ENCODE measurements at places on chromosomes 13 and 19.

DNA sequence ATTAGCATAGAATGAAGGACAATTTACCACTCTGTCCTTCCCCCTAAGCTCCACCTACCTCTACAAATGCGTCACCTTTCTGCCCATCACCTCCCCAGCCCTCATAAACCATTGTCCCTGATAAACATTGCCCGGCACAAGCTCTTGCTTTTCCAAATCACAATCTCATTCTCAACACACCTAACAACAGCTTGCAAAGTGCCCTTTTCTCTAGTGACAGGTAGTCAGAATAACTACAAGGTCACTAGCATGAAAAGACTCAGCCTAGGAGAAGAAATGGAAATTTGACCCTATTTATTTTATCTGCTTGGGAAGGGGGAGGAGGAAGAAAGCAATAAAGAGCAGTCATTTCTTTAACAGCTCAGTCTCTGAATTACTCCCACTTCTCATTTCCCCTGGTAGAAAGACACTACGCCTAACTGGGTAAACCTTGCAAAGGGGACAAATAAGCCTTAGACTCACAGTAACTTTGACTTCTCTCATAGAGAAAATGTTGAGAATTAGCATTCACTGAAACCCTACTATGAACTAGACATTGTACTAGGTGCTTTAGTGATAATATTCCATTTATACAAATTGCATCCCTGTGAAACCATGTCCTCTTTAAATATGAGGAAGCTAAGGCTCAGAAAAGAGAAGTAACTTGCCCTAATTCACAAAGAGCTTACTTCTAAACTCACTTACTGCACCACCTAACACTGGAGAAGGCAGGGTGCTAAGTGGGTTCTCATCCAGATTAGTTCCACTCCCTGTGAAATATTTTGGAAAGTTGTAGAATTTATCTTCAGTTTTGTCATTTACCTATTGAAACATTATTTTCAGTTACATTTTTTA lies 116.2 kb upstream of the FNDC3A start:
- DNase-seq: no peak

GRCh38 chr13:43363156-43363953 lies 340.0 kb downstream of the DNAJC15 start:
- no peak for DNase-seq

- DNase-seq: no peak
These were observed 442.8 kb downstream of the FGF14 start for GRCh38 chr13:101959016-101959415.

DNA sequence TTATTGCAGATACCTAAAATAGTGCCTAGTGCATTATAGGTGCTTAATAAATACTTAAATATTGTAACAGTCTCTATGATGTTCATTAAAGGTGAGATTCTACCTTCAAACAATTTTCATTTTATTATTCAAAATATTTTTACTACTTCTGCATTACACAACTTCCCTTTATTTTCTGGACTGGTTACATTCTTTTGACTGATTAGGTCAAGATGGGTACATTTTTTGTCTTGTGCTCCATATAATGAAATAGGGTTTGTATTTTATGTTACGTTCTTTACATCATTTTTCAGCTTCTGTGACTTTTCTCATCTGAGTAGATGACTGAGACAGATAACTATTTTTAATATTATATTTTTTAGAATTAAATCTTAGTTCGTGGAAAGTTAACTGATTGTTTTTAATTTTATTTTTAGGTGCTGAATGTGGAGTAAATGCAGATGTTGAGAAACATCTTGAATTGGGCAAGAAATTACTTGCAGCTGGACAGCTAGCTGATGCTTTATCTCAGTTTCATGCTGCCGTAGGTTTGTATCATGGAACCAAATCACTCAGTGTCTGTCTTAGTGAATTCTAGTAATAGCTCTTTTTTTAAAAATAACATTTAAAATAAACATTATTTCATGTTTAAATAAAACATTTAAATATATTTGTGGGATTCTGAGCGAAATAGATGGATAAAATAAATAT lies 32.0 kb downstream of the DNAJC3 start:
- no peak for DNase-seq

GRCh38 chr13:112376050-112376681 lies at the start of gene SPACA7:
TSS of gene SPACA7 (plus strand) at chr13:112376355. CDS start at chr13:112376386, 31 bp downstream.
- no peak for DNase-seq

GRCh38 chr19:28847468-28847867 lies 365.5 kb downstream of the UQCRFS1 start:
- DNase-seq: no peak

GRCh38 chr19:19538785-19539166 lies 711 bp downstream of the CILP2 start:
- DNase-seq: peak; percentile 43

DNA sequence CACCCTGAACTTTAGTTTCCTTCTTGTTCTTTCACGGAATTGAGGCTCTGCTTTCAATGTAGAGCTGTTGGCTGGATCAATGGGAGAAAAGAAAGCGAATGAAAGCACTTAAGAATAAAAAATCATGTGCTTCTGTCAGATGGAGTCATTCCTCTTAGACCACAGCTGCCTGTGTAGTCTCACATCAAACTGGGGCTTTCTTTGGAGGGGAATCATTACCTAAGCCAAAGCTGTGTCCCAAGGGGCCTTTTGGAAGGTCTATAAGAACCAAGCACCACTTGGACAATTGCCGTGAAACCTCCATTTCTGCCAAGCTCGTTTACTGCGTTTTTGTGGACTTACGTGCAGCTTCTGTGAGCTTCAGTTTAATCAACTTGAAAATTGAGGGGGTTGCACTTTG lies 44.2 kb upstream of the RNF113B start:
- no peak for DNase-seq

GRCh38 chr13:48500652-48501197 lies 32.2 kb downstream of the RCBTB2 start:
- peak; percentile 4 for DNase-seq

- peak; percentile 14 for DNase-seq
These were observed 6.7 kb downstream of the PAN3 start for GRCh38 chr13:28145049-28145448.

GRCh38 chr13:58843567-58843966 lies 1212.0 kb downstream of the PCDH17 start:
- DNase-seq: no peak

- no peak for DNase-seq
These were observed 160.1 kb upstream of the SOX1 start for GRCh38 chr13:111906816-111907215.

DNA sequence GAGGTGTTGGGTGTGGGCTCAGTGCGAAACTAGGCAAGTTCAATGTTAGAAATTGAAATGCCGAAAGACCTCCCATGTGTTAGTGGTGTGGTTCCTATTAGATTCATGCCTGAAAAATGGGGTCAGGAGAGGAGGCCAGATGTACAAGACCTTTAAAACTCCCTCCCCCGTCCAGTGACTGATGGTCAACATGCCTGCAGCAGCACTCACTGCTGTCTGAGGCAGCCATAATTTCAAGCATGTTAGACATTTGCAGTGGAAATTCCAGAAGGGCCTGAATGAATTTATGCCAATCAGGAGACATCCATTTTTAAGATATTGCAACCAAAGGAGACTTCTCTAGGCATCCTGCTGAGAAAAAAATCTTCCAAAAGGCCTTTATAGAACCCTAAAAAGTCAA lies 426.9 kb upstream of the NBEA start:
- no peak for DNase-seq

GRCh38 chr19:47741544-47742140 lies 3.7 kb upstream of the NOP53 start:
- DNase-seq: no peak

DNA sequence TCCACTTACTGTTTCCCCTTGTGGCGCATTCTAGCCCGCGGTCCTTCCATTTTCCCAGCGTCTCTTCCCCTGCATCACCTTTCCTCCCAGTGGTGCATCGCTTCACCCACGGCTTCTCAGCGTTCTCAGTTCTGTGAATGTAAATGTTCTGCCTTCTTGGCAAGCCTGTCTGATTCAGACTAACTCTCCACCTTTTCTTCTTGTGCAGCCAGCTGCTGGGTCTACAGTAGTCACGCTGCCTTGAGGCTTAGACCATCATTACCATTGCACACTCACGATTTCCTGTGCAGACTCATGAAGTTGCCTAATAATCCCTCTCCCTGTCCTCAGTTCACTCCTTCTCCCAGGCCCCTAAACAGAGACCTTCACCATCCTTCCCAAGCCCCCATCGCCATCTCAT lies 75.0 kb downstream of the DHRS12 start:
- DNase-seq: no peak

GRCh38 chr19:32355309-32355708 lies 9.9 kb downstream of the ZNF507 start:
- DNase-seq: no peak

- DNase-seq: no peak
These were observed 18.2 kb upstream of the COMP start for GRCh38 chr19:18809149-18809868.

DNA sequence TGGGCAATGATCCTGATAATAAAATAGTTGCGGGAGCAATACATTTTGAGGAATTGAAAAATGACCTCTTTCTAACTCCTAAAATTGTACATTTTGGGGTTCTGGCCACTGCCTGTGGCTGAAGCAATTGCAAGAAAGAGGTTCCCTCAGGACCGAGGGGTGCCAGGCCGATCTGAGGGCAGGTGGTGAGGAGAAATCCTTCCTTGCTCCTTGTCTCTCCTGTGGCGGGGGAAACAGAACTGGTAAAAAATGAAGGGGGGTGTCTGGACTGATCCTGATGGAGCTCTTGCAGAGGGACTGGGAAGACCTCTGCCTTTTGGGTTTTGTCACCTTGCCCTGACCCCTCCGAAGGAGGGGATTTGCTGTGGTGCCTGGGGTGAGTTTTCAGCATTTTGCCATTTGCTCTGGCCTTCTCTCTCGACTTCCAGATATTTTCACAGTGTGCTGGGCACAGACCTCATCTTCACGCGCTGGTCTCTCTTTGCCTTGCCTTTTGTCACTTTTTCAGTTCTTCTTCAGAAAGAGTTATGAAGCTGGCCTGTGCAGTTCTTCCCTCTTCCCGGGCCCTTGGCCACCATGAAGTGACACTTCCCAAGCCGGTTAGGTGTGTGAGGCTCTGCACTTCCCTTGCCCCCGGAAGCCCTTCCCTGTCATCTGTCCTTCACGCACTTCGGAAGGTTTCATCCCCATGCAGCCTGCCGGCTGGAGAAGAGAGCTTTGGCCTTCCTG lies 22.2 kb downstream of the NFIX start:
- DNase-seq: no peak

DNA sequence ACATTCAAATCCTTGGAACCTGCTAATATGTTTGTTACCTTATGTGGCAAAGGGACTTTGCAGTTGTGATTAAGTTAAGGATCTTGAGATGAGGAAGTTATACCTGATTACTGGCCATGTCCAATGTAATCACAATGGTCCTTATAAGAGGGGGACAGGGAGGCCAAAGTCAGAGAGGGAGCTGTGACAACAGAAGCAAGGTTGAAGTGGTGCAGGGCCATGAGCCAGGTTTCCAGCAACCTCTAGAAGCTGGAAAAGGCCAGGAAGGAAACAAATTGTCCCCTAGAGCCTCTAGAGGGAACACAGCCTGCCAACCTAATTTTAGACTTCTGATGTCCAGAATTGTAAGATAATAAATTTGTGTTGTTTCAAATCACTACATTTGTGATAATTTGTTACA lies 334.7 kb upstream of the DACH1 start:
- no peak for DNase-seq

DNA sequence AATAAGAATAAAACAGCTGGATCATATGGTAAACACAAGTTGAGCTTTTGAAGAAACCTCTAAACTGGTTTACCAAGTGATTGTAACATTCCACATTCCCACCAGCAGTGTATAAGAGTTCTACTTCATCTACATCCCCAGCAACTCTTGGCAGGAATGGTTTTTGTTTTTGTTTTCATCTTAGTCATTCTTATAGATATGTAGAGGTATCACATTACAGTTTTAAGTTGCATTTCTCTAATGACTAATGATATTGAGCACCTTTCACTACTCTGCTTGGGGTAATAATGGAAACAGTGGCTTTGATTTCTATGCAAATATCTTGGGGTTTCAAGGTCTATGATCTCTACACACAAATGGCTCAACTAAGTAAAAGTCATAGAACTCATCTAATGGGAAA lies 614.5 kb downstream of the TBC1D4 start:
- no peak for DNase-seq

DNA sequence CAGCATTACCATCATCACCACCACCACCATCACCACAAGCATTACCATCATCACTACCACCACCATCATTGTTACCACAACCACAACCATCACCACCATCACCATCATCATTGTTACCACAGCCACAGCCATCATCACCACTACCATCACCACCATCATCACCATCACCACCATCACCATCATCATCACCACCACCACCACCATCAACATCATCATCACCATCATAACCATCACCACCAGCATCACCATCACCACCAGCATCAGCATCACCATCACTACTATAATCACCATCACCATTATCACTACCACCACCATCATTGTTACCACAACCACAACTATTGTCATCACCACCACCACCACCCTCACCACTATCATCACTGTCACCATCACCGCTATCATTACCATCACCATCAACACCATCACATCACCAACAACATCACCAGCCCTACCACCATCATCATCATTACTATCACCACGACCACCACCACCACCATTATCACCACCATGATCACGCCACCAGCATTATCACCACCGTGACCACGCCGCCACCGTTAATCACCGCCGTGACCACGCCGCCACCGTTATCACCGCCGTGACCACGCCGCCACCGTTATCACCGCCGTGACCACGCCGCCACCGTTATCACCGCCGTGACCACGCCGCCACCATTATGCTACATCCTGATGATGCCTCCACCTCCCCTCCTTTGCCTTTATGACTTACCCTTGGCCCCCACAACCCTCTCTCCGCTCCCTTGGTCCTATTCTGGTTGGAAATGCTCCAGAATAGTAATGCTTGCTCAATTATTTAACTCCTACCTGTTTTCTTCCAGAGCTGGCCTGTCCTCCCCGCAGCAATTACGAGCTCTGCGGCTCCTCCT lies 10.0 kb upstream of the FXYD3 start:
- no peak for DNase-seq

DNA sequence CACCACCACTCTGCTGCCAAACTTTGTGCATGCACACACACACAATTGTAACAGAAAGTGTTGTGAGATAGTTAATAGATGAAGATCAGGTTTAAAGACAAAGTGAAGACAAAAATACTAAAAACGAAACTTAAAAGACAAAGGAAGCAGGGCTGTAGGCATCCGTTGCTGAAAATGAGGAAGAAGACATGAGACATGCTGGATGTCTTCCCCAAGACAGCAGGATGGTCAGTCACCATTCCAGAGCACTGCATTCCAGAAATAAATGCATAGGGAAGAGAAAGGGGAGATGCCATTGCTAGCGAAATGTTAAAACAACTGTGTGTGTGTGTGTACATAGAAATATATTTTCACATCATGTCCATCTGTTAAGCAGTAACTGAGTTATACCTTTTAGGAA lies 520.1 kb downstream of the SUCLA2 start:
- no peak for DNase-seq

- no peak for DNase-seq
These were observed 6.4 kb downstream of the KLF16 start for GRCh38 chr19:1856698-1857603.
